Right kidney (tissue), 9 donors: ENCODE measurements at places on chromosomes 5 and 9.

- DNase-seq, result peak; percentile 78
Measured at GRCh38 chr5:127031147-127031862, 947 bp upstream of the MARCHF3 start.

GRCh38 chr9:25255216-25255615, 423.0 kb downstream of the TUSC1 start:
- no peak for DNase-seq

- no peak for DNase-seq
Measured at GRCh38 chr5:96180684-96181435, 219.2 kb upstream of the ELL2 start.

DNA sequence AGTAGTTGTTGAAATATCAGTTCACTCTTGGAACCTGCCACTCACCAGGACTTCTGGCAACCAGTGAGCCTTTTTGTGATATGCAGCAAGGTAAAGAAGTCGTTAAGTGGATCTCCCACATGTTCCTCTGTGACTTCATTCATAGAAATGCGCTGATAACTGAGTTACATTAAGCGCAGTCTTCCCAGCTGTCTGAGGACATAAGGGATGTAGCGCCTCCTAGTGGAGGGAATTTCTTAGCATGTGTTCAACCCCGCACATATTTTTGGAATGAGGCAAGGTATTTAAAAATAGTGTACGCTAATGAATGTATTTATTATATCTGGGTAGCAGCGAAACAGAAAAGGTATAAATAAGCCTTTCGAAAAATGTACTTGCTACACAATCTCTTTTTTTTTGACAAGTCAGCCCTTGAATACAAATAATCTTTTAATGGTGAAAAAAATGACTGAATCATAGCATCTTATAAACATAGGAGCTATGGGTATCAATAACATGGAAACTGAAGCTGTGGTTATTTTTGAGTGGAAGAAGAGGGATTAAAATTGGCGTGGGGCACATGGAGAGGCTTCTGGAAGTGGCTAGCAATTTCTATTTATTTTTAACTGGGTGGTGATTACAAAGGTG, 38.0 kb downstream of the PALM2AKAP2 start:
- DNase-seq, result peak; percentile 64

DNA sequence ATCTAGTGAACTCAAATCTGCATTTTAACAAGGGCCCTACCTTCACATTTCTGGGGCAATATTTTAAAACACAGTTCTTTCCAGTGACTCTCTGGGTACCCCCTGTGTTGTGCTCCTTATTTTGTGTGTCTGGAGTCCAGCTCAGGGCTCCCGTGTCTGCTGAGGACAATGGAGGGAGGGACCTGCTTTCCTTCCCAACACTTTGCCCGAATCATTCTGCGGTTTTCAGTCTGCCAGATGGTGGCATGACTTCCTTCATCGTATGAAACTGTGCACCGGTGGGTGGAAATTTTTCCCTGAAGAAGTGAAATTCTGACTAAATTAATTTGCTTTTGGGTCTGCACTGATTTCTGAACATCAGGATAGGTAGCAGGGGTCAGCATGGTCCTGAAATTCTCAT, 153.6 kb upstream of the CD180 start:
- DNase-seq, result no peak

- no peak for DNase-seq
Measured at GRCh38 chr9:36485647-36486328, 85.7 kb upstream of the RNF38 start.

DNA sequence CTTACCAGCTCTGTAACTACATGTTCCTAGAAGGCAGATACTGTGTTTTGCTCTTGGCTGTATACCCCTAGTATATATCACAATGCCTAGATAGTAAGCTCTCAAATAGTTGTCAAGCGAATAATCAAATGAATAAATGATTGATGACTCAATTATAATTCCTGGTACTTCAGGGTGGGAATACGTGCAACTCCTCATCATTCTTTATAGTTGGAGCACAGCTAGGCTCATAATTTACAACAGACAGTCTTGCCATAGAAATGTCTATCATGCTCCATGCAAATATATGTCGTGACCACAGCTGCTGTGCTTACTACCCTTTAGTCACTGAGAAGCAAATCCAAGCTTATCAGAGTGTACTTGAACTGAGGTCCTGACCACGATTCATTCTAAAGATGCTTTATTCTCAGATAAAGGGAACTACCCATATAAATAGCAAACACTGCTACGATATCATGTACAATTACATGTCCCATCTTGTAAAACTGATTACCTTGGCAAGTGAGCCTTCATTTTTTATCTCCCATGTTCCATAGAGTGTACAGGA, 52.1 kb downstream of the STRBP start:
- DNase-seq, result no peak

DNA sequence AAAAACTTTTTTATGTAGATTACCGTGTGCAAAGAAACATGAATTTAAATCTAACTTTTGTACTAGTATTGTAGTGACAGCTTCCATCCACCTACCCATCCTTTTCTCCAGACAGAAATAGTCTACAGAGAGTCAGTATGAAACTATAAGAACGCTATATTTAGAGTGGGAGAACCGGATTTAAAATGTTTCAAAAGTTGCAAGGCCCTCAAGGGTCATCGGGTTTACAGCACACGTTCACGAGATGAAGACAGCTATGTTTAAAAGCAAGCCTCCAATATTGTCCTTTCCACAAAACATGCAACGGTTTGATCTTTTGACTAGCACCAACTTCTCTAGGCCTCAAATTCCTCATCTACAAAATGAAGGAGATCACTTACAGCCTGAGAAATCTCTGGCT, 139.9 kb downstream of the LPAR1 start:
- no peak for DNase-seq

- no peak for DNase-seq
Measured at GRCh38 chr5:177431317-177432142, 5.1 kb downstream of the GRK6 start.

- no peak for DNase-seq
Measured at GRCh38 chr9:5073701-5074100, 88.6 kb downstream of the JAK2 start.

DNA sequence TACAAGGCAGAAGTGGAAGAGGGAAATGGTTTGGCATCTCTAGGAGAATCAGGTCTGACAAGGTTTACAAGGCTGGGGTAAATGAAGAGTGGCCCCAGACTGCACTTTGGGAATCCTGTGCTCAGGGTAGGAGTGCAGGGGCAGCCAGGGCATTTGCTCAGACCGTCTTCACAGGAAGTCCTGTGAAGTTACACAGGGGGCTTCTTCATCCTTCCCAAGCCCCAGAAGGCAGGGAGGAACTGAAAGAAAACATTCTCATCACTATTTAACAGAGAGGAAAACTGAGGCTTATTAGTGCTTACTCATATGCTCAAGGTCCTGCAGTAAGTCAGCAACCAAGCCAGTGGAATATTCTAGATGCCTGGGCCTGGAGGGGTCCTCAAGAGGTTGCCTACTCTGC, 80.7 kb downstream of the NRG2 start:
- DNase-seq, result no peak

GRCh38 chr9:76564297-76564696, 105.3 kb downstream of the GCNT1 start:
- DNase-seq, result no peak

DNA sequence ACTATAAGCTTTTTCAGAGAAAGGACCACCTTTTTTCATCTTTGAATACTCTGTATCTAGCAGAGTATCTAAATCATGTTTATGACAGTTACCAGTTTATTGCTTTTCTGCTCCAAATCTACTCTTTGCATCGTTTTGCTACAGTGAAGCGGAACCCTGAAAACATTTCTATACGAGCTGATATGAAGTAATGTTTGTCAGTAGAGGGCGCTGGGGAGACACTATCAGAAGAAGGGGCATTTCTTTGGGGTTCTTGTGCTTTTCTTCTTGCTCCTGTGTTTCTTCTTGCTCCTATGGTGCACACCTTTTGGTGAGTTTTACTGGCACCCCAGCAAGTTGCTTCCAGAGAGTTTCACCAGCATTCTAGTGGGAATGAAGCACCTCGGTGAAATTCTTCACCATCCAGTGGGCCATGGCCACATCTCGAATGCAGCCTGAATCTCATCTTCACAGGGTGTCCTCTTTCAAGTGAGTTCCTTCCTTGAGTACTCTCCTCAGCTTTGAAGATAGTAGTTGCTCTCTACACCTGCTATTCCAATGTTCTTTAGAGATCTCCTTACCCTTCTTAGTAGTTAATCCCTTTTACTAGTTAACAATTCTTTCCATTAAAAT, 98.4 kb downstream of the FGF1 start:
- DNase-seq, result no peak

GRCh38 chr5:107533910-107534876, 136.5 kb downstream of the EFNA5 start:
- no peak for DNase-seq

DNA sequence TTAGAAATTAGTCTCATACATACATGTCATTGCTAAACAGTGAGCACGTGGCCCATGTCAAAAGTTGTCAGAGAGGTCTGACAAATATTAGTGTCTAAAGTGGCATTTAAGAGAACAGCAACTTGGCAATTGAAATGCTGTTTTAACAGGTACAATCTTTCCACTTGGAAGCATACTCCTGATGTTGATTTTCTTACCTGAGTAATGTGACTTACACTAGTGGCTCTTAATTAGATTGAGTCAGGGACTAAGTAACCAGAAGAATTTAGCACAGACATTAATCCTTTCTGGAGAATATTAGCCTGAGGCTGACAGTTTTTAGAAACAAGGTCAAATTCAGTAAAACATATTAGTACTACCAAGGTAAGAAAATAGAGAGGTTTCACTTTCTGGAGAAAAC, 357.0 kb upstream of the ZNF608 start:
- no peak for DNase-seq

DNA sequence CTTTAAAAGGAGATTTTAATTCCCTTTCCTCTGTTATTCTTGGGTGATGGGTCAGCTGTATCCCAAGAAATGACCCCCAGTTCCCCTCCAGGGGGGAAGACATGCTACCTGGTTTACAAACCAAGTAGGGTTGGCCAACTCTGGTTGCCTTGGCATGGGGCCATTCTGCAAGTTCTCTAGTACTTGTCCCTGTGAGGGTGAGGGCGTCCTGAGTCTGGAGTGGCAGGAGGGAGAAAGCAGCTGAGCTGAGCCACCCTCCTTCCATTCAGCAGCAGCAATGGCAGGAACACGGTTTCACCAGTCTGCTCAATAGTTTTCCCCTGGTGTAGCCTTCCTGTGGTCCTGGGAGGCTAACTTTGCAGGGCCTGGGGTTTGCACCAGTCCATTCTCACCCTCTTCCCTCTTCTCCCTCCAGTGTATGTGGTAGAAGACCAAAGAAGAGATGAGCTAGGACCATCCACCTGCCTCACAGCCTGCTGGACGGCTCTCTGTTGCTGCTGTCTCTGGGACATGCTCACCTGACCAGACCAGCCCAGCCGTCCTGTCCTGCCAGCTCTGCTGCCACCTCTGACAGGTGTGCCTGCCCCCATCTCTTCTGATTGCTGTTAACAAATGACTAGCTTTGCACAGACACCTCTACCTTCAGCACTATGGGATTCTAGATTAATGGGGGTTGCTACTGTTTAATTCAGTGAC, 59.9 kb downstream of the PFDN1 start:
- no peak for DNase-seq

DNA sequence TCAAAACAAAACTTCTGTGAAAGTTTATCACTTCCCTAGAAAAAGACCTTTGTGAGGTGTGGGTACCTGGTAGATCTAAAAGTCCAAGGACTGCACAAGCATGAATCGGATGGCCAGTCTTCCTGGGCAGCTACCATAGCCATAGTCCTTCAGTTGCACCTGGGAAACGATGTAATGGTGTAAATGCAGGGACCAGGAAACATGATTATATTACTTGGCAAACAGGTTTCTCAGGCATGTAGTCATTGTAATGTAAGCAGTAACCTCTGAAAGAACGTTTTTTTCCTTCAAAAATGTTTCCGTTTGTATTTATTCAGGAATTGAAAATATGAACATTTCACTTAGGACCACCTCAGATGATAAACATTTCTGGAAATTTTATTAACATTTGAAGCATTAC, 433.4 kb downstream of the DTWD2 start:
- no peak for DNase-seq

DNA sequence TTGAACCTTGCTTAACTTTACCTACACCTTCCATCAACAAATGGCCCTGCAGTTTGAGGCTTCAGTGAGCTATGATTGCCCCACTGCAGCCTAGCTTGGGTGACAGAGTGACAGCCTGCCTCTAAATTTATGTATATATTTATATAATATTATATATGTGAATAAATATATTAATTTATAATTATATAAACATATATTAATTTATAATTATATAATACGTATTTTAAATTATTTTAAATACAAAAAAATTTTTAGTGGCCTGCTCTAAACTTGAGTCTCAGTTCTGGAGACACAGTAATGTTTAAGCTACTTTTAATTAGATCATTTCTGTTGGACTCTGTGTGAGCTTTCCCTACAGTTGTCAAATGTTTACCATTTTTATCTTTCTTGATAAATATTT, 9.3 kb upstream of the SHC3 start:
- DNase-seq, result no peak

DNA sequence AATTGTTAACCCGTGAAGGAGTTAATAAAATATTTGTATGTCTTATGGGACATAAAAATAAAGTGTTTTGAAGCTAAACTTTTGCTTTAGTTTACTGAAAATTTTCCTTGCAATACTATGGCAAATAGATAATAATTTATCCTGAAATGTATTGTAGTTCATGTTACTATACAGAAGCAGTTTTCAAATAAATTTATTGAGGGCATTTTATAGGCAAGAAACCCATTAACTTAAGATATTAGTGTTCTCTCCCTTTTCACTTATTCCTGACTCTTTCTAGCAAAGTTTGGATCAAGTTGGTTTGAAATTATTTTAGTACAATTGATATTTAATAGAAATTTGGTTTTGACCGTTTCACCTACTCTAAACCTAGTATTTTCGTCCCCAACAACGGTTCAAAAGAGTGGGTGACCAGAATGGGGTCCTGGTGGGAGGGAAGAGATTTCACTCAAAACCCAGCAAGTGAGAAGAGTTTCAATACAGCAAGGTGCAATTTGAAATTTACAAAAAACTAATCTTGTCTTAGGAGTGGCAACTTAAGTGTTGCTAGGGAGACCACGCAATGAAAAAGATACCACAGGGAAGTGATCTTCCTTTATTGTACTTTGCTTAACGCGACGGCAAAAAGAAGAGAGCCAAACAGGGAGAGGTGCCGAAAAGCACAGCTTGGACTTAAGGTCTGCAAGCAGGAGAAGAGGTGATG, 28.4 kb downstream of the NR2F1 start:
- DNase-seq, result no peak

DNA sequence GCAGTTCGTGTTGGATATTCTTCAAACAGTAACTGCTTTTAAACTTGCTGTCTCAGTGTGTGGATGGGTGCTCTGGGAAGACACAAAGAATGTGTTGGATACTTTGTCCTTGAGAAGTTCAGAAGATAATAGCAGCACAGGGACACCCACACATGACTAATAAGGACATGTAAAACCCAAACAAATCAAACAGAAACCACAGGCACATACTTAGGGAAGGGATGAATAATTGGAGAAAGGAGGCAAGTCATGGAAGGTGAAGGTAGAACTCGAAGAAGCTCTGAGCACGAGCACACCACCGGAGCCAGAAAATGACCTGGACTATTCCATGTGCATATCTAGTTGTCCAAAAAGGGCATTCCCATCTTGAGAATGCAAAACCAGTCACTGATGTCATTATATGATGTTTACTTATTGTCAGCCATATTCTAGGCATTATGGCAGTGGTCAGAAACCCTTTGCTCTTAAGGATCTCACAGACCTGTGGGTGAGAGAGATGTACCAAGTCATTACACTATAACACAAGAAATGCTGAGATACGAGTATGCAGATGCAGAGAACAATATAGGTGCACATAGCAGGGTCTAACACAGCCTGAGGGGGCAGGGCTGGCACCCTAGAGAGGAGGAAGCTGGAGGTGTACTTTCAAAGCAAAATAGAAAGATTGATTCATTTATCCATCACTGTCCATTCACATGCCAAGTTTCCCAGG, 152.9 kb downstream of the PIK3R1 start:
- no peak for DNase-seq
